Retinal pigment epithelial cell (primary cell): ENCODE measurements at places on chromosomes 3 and 15.

DNA sequence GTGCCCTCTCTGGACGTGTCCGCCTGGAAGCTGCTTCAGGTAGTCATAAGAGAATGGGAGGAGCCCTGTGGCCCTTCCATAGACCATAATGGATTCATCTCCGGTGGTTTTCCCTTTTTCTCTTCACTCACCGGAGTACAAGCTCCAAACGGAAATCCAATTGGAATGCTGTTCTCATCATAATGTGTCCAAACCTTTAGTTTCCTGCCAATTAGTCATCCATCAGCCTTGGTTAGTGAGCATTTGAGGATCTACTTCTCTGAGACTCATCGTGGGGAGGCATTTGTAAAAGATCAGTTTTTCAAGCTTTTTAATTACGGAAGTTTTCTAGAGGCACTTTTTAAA, 34.9 kb downstream of the ABHD2 start:
- peak; percentile 60 for DNase-seq

DNA sequence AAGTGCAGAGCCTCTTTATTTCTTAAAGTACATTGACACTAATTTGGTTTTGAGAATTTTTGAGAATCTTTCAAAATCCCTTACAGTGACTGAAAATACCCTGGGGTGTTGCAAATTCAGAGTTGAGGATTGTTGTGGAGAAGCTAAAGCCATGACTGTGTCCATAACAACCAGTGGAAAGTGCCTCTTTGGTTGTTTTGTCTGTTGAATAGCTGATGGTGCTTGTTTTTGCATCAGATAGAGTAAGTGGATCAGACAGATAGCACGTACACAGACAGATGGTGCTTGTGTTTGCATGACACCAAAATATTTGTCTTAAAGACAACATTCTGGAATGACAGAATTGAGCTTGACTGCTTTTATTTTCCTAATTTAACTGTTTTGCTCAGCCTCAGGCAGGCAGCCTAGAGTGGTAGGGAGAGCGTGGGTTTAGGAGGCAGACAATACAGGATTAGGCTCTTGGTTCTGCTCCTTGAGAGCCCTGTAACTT, 265.0 kb downstream of the IL20RB start:
- no peak for DNase-seq

DNA sequence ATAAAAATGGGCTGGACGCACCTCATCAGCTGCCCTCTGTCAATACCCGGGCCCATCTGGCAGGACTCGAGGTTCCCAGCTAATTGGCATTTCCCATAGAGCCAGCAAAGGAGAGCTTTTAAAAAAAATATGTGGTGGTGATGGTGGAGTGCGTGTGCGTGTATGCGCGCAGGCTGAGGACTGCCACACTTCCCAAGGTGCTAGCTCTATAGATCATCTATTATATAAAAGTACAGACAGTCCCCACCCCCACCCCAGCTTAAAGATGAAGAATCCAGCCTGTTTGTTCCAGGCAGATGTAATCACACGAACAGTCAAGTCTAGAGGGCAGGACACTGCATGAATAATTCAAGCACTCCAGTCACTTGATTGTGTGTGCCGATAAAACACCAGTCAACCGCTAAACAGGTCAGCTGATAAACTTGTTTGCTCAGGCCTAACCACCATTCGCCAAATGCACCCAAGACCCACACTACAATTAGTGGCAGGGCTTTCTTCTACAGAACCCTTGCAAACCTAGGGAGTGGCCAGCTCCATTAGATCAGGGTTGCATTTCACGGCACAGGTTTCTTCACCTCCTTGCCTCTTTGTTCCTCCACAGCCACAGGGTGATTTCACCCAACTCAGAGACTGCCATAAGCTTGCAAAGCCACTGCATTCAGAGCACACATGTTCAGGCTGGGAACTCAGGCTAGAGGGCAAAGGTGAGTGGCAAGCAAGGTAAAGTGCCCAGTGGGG, 5.8 kb downstream of the TLE3 start:
- no peak for DNase-seq

DNA sequence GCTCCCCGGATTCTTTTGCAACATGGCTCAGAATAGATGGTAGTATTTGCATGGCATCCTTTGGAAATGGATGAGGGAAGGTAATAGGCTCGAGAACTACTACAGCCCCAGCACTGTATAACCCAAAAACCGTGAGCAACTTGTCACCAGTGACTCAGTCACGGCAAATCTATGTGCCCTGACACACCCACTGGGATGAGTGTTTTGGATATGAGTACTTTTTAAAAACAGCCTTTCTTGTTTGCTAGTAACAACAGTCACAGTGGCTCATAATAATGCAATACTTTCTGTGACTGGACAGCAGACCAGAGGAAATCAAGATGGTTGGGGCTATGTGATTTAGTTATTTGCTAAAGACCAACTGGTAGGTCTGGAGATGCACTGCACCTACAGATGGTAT, 299.6 kb downstream of the ULK4 start:
- no peak for DNase-seq

- no peak for DNase-seq
Measured at GRCh38 chr3:9100513-9100894, 137.2 kb upstream of the RAD18 start.

GRCh38 chr15:80558631-80559319, 136.3 kb upstream of the ABHD17C start:
- no peak for DNase-seq

- no peak for DNase-seq
Measured at GRCh38 chr3:141355242-141355641, 13.1 kb upstream of the ZBTB38 start.

- DNase-seq, result no peak
Measured at GRCh38 chr3:43620831-43621655, 768 bp downstream of the ANO10 start.

GRCh38 chr3:171164067-171164465, 137.5 kb upstream of the SLC2A2 start:
- no peak for DNase-seq

GRCh38 chr15:101549647-101550046, 60.1 kb upstream of the PCSK6 start:
- DNase-seq, result no peak

DNA sequence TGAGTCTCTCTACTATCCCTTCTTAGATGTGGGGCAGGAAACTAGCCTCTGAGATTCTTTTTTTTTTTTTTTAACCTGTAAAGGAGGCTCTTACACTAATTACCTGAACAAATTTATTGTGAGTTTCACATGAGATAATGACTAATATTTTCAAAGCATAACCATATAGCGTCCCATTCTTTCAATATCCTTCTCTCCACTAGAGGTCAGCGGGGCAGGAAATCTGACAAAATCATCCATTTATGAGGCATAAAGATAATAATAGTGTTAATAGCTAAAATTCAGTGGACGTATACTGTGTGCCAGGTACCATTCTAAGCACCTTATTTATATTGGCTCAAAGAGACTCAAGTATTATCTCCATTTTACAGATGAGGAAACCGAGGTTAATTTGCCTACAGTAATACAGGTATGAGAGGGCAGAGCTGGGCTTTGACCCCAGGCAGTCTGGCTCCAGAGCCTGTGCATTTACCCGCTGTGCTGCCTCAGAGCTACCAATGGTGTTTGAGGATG, 16.3 kb upstream of the SMAD6 start:
- DNase-seq, result no peak

DNA sequence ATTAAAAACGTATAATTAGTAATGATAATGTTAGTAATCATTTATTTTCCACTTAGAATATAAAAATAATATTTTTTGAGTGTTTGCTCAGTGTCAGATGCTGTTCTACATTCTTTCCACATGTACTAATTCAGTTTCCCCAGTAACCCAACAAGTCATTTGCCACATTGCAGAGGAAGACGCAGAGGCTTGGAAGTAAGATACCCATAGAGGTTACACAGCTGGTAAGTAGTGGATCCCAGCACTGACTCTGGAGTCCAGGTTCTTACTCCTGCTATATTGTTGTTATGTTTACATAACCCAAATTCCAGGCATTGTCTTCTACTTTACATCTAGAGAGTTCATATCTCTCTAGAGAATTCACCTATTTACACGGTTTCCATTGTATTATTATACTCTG, 48.2 kb upstream of the MYO5C start:
- DNase-seq, result no peak

- DNase-seq, result no peak
Measured at GRCh38 chr3:46463120-46463867, 1.4 kb downstream of the LTF start.

DNA sequence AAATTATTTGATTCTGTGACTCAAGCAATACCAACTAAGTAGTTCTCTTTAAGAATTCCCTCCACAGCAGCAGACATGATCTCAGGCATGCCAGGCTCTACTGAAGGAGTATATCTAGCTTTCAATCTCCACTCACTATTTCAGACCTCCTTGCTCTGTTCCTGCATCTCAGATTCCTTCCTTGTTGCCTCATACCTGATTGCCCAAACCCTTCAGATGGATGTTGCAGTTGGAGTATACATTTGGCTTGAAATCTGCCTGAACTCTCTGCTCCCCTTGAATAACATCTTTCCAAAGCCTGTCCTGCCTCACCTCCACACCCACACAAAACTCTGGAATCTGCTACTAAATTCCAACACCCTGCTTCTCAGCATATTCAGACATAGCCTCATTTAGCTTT, 19.8 kb upstream of the TM4SF4 start:
- no peak for DNase-seq

- DNase-seq, result no peak
Measured at GRCh38 chr15:38557921-38558320, 6.7 kb downstream of the RASGRP1 start.

DNA sequence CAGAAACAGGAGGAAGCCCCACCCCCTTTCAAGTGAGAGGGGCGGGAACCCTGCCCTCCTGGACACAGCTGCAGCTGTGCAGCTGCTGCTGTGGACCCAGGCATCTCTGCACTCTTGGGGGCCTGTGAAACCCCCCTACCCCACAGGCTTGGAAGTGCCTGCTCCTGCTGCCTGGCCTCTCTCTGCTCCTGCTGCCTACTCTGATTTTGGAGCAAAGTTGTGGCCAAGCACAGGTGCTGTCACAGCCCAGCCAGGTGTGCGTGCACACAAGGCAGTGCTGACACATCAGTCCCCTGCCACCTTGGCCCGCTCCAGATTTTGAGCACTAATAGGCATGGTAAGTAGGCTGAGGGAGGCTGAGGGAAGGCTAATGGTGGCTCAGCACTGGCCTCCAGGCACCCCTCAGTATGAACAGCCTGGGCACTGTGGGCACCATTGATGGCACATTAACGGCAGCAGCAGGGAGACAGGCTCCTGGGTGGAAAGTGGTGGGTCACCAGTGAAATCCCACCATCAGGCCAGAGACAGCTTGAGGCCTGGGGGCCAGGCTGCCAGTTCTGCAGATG, 890.9 kb downstream of the GBE1 start:
- DNase-seq, result no peak

- no peak for DNase-seq
Measured at GRCh38 chr15:66932634-66933024, 132.8 kb upstream of the SMAD3 start.

DNA sequence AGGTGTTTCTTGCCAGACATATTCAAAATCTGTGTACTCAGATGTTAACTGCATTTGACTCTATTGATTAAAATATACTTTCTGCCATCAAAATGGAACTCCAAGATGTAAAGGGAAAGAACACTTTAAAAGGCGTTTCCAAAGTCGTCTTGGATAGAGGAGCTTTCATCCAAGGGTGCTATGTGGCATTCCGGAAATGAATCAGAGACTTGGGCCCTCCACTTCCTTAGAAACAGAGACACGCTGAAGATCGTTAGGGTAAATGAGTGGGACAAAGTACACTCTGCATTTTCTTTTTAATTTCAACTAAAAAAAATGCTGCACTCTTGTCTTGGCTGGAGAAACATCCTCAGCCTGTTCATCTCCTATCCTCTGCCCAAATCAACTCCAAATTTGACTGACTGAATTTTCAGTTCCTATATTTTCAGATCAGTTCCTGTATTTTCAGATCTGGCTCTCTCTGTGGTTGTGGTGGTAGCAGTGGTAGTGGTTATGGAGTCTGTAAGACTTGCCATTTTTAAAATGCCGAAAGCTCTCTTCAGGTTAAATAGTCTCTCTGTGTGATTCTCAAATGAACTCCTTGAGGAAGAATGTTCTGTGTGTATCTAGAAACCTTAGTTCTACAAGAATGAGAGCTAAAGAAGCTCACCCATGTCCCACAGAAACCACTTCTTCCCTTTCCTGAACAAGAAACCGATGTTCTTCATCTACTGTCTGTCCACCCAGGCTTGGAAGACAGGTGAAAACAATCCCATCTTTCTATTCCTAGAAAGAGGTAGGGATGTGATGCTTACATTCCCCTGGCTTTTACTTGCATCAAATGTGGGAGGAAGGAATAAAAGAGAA, 156.8 kb upstream of the ICE2 start:
- DNase-seq, result no peak

GRCh38 chr3:4030624-4031023, 231.4 kb downstream of the LRRN1 start:
- no peak for DNase-seq

GRCh38 chr3:113094337-113095221, 103.8 kb downstream of the GTPBP8 start:
- DNase-seq, result no peak

GRCh38 chr3:126990890-126991289, 8.0 kb downstream of the PLXNA1 start:
- DNase-seq, result no peak
